ENCODE measurements at places on chromosomes 4 and X.

GRCh38 chrX:147894366-147894963 lies 17.3 kb upstream of the FMR1 start:
- no peak for DNase-seq

- no peak for DNase-seq
Measured at GRCh38 chrX:136065044-136065671, 79.9 kb downstream of the SLC9A6 start.

DNA sequence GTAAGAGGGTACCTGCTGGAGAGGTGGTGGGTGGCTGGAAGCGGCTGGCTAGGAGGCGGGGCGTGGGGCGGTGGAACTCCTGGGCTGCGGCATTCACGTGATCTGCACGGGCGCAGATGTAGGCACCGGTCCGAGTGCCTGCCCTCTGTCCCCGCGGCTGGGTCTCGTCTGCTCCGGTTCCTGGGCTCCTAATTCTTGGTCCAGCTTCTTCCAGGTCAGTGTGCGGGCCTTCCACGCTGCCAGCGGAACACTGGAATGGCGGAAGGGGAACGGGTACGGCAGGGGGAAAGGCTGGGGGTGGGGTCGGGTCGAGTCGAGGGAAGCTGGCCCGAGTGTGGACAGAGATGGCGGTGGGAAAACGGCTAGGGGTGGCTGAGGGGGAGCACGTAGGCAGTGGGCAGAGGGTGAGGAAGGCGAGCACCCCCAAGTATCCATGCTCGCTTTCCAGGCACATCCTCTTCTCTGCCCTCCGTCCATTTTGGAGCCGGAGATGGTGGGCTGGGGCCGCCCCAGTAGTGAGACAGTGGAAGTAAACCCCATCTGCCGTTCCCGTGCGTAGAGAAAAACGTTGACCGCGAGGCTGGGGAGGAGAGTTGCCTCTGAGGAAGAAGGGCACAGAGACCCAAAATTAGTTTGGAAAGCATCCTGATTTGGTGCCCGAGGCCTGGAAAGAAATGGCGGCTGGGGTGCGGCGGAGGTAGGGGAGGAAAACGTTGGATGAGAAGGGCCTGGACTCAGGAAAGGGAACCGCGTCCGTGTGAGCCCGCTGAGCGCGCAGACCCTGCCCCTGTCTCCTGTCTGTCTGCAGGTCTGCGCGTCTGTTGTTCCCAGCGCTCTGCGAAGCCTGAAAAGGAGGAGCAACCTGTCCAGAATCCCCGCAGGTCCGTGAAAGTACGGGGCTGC lies at the start of gene TCEAL4:
TSS of gene TCEAL4 (plus strand) at position 105 of the 903 bp plus-strand sequence. CDS start 1,161 bp downstream, outside the sequence.
- DNase-seq: no peak

- DNase-seq: no peak
Measured at GRCh38 chr4:104424989-104425388, 69.7 kb downstream of the CXXC4 start.

DNA sequence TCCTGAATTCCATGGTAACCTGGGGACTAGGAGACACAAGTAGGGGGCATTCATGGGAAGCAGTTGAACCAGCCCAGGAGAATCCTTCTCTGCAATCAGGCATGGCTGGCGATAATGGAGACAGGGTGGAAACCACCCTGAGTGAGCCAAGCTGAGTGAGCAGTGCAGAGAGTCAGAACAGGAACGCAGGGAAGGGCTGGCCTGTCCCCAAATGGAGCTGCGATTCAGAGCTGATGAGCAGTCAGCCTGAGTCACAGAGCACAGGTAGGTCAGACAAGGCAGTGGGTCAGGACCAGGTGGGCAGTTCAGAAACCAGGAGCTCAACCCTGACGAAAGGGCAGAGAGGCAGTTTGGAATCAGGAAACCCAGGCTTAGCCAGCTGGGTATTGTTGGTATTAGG lies 129.0 kb downstream of the BTC start:
- DNase-seq: no peak

DNA sequence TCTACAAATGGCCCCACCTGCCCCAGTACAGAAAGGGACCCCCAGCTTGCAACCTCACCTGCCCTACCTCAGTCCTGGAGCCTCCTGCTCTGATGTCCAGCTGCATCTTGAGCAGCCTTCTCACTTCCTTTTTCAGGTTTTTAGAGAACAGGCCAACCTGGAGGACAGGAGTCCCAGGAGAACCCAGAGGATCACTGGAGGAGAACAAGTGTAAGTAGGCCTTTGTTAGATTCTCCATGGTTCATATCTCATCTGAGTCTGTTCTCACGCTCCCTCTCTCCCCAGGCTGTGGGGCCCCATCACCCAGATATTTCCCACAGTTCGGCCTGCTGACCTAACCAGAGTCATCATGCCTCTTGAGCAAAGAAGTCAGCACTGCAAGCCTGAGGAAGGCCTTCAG lies 3.6 kb downstream of the MAGEA11 start:
- DNase-seq: no peak

DNA sequence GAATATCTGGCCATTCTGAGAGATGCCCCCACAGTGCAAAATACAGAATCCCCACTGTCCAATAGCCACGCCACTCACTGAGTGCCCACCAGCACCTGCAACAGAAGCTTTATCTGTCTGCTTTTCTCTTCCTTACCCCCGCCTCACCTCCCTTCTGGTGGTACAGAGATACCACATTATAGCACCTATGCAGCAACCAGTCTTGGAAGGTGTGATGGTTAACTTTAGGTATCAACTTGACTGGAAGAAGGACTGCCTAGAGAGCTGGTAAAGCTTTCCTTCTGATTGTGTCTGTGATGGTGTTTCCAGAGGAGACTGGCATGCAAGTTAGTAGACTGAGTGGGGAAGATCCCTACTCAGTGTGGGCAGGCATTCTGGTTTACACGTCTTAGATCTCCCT lies 61.8 kb upstream of the TXK start:
- no peak for DNase-seq

Measured in stimulated activated effector memory CD8-positive, alpha-beta T cell treated with anti-CD3 and anti-CD28 coated beads, Interleukin-12 subunit alpha, Interleukin-12 subunit beta, amount 100 ng/mL, for 72 hours (primary cell).